ENCODE measurements at places on chromosomes 16 and 17.
A peak's percentile ranks its signal among the peaks of the same experiment; 100 is the strongest.

GRCh38 chr17:10156948-10157607, 41.3 kb downstream of the GAS7 start:
- no peak for DNase-seq

GRCh38 chr17:2871205-2871604, 75.0 kb downstream of the RAP1GAP2 start:
- DNase-seq, result no peak

DNA sequence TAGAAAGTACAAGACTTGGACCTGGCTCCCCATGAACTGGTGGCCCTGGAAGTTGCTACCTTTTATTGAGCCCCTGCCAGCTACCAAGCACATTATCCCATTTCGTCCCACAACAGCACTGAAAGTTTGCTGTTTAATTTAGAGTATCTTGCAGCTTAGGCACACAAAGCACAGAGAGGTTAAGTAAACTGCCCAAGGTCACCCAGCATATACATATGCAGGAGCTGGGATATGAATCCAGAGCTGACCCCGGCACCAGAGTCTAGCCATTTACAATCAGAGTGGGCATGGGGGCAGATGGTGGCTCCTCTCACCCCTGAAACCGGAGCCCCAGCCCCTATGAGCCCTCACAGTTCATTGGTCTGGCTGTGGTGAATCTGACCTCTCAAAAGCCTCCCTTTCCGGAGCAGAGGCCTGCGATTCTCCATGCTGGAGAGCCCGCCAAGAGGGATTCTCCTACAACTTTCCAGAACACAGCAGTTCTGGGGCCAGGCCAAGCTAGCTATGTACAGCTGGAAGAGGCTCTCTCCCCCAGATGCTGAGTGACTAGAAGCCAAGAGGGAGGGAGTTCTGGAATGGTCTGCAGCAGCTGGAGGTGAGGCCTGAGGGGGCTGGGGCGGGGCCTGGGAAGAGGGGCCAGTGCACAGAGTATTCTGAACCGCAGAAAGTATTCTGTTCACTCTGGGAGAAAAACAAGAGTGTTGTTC, 58.3 kb downstream of the SREBF1 start:
- no peak for DNase-seq

DNA sequence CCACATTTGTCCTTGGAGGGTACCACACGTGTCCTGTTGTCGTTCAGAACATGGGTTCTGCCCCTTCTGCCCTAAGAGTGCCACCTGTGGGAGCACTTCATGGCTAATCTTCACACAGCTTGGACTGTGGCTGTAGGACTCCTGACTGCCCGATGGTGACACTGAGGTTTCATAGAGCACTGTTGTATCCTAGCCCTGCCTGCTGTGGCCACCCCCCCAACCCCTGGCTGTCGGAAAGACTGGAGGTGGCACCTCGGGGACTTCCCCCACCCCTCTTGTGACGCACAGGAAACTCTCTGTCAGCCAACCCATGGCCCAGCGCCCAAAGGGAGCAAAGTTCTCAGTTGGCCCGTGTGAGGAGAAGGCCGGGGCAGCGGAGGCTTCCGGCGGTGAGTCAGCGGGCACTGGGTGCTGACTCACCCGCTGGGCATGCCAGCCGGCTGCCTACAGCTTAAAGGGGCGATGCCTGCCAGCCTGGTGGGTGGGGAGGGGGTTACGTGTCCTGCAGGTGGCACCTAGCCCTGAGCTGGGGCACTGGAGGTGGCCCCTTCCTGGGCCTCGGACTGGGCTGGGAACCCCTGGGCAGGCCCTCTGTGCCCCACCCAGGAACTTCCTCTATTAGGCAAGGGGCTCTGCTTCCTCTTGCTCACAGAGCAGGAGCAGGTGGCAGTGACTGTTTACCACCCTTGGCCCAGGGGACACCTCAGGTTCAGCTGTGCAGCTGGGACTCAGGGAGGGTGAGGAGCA, 3.4 kb downstream of the MAP2K3 start:
- DNase-seq, result no peak

- no peak for DNase-seq
Observed at GRCh38 chr17:4641297-4642195, at the start of gene ALOX15. Gene ALOX15, minus strand, starts transcription at chr17:4641678. Its CDS starts 27 bp downstream, at chr17:4641651.

GRCh38 chr17:61422116-61422799, 22.6 kb downstream of the TBX2 start:
- DNase-seq, result no peak

DNA sequence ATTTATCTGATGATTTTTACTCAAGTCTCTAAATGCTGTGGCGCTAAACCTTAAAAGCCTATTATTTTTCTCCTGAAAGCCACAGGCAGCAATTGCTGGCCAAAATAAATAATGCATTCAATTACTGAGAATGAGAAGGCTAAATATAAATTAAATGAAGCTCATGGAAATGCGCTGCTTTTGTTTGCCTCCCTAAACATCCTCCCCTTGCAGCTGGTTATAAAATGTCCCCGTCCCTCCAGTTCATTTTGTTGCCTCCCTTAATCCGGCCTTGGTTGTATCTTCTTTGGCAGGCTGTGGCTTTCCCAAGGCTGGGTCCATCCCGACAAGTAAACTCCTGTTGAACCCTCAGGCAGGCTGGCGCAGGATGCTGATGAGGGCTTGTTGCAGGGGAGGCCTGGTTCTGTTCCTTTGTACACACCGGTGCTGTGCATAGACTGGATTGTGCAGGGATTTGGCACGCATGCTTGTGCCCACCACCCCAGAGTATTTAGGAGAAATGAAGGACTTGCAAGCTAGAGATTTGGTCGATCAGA, 62.7 kb downstream of the KNOP1 start:
- DNase-seq, result no peak

DNA sequence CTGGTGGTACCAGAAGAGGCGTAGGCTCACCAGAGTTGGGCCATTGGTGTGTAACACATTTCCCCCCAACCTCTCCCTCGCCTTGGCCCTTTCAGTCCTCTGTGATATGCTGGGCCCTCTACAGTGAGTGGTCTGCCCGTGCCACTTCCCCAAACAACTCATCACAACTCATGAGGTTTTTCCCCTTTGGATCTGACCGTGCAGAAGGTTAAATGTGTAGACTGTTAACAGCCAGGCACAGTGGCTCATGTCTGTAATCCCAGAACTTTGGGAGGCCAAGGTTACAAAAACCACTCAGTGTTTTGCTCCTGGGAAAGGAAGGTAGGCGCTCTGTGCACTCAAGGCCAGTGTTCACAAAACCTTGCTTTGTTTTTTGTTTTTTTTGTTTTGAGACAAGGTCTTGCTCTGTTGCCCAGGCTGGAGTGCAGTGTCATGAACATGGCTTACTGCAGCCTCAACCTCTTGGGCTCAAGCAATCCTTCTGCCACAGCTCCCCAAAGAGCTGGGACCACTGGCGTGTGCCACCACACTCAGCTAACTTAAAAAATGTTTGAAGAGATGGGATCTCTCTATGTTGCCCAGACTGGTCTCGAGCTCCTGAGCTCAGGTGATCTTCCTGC, 11.3 kb upstream of the CYB5B start:
- DNase-seq, result no peak

DNA sequence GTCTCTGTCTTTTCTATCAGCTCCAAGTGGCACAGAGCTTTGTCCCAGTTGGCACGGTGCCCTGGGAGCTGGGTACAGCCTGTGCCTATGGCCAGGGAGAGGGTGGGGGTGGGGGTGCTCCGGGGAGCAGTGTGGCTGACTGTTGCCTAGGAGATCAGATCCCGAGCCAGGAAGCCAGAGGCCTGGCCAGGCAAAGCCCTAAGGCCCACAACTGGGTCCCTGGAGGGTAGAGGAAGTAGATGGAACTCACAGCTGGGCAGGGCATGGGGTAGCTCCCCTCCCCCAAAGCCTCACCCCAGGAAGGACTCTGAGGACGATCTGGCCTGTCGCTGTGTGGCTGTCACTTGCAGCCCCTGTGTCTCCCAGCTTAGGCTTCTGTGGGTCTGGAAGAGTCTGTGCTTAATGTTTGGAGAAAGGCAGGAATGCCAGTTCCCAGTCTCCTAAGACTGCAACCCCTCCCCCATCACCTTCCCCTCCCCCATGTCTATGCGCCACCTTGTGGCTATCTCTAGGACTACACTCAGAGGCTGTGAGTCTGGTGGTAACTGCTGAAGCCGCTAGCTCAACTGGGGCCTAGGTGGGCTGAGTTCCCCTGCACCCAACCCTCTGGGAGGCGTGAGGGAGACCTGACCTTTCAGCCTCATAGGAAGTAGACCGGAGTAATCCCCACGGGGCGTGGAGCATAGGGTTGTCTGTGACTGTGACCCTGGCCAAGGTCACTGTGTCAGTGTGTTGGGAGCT, 12.6 kb downstream of the THRA start:
- peak; percentile 72 for DNase-seq

DNA sequence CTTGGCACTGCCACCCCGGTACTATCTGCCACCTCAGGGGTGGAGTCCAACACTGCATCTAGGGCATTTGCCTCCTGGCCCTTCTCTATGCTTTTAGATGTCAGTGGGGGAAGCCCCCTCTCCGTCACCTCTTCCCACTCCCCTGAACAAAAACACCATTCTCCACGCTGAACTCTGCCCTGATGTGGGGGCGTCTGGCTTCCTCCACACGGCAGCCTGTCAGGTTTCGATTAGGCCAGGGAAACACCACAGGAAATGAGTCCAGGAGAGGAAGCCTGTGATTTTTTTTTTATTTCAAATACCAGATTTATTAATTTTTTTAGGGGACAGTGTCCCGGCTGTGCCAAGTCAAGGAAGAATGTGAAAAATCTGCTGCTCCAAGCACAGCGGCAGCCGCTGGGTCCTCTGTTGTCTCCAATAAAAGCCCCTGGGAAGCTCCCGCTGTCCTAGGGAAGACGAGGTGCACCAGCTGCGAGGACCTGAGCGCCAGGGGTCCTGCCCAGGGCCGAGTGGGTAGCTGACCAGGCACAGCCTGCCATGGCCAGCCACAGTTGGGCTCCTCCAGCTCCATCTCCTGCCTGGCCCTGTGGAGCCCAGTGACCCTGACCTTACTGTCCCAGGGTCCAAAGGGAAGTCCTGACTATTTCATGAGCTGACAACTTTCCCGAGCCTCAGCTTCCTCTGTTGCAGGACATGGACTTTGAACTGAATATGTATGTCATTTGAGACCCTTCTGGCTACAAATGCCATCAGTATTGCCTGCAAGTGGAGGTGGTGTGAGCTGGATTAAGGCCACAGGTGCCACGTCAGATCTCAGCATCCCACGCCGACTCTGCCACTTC, 336.7 kb downstream of the FOXL1 start:
- DNase-seq, result no peak

- DNase-seq, result no peak
Observed at GRCh38 chr17:77163001-77163400, 22.2 kb downstream of the SEC14L1 start.

DNA sequence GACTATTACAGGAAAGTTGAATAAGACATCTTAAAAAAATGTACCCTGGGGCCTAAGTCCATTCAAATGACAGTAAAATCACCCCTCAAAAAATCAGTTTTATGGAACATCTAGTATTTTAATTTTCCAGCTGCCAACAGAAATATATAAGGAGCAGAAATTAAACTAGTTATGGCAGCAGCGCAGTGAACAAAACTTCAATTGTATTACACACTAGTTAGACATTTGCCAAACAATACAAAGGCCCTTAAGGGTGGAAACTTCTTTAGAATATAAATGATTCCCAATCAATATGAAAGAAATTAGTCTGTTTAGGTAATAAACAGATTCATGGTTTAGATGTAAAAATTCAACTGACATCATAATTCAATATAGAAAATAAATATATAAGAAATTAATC, 18.1 kb upstream of the RFFL start:
- no peak for DNase-seq

GRCh38 chr16:69796285-69797118, 34.4 kb downstream of the WWP2 start:
- peak; percentile 5 for DNase-seq

DNA sequence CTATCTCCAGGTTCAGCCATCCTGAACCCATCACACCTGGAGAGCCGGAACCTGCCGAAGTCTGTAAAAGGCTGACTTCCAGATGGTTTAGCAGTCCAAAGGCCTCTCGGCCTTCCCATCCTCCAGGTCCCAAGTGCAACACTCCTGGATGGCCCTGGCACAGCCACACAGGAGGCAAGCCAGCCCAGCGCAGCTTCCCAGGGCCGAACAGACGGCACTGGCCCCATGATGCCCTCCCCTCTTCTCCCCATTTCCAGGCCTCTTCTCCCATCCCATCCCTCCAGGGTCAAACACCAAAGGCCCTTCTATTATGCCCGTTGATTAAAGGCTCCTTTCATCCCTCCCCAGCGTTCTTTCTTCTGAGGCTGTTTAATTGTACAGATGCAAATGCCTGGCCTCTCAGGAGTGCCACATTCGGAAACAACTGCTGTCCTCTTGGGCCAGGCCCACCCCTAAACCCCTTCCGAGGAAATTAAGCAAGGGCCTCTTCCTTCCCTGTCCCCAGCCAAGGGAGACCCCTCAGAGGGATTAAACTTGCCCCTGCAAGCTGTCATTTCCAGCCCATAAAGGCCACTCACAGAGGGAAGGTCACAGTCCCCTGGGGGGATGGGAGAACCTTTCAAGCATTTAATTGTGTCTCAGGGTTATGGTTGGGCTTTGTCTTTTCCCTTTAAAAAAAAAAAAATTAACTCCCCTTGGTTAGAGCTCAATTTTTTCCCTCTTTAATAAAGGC, 30.8 kb downstream of the AXIN2 start:
- no peak for DNase-seq

GRCh38 chr17:50818921-50819657, 16.3 kb upstream of the WFIKKN2 start:
- no peak for DNase-seq

- no peak for DNase-seq
Observed at GRCh38 chr17:39683295-39683939, 4.4 kb downstream of the PGAP3 start.

DNA sequence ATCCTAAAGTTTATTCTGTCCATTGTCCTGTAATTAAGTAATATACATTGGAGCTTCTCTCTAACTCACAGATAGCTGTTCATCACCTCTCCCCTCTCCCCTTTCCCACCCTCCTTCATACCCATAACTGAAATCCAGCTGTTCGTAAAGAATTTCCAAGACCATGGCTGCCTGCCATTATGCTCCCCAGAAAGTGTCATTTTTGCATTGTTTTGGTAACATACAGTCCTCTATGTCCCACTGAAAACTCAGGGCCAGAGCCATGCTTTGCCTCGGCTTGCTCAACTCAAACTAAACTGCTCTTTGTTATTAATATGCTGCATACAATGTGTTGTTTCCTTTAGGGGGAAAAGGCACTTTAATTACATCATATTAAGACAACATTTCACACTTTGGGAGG, 132.0 kb downstream of the MRTFB start:
- DNase-seq, result no peak

All from NCI-H345 (cell line).